ENCODE measurements at places on chromosomes 4 and X.

DNA sequence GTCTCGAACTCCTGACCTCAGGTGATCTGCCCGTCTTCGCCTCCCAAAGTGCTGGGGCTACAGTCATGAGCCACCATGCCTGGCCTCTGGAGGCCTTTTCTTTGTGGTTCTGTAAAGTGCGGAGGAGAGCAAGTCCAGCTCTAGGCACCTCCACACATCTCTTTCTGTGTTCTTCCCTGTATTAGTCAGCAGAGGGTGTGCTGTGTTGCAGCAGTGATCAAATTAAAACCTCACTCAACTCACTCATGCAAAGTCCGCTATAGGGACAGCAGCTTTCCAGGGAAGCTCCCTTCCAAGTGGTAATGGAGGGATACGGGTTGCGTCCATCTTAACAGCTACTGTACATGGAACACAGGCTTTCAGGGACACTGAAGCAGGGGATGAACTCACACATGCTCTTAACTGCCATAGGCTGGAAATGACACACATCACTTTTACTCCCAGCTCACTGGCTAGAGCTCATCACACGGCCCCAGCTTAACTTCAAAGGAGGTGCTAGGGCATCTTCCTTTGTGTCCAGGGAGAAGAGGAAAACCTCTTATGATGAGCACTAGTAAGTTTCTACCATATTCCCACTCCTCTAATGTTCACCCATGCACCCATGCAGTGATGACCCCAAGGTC lies 36.0 kb upstream of the CCNG2 start:
- no peak for DNase-seq

GRCh38 chr4:156765277-156765676 lies 206.3 kb downstream of the PDGFC start:
- no peak for DNase-seq

DNA sequence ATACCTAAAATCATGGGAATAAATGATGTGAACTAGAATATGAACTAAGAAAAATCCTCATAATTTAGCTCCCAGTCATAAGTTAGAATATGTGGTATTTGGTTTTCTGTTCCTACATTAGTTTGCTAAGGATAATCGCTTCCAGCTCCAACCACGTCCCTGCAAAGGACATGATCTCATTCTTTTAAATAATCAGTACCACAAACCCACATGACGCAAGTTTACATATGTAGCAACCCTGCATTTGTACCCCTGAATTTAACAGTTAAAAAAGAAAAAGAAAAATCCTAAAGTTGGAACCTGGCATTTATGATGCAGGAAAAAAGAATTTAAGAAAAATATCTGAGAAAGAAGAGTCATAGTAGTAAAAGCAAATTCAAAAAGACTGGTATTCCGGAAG lies 13.3 kb downstream of the UBA6 start:
- no peak for DNase-seq

DNA sequence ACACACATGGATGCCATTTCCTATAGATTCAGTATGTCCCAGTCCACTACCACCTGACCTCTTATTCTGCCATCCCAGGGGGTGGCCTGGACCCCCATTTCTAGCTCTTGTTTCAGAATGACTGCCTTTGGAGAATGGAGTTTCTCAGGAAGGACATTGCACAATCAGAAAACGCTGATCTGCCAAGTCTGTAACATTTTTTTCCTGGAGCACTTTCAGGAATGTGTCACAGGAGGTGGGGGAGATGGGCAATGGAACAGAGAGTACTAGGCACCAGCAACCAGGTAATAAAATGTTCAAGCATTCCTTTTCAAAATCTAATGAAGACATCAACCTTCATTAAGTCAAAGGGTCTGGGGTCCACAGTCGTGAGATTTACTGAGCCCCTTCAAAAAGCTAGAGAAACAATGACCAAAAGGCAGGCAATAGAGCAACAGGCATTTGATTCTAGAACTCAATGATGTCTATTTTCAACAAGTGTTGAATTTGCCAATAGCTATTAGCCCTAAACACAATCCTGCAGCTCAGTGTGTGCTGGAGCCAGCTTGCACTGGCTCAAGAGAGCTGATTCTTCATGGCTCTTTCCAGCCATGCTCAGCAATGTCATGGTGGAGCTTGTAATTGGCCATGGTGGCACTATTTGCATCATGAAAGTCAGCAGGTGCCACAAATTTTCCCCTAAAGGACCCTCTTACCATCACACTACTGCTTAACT lies 87.1 kb downstream of the KDR start:
- no peak for DNase-seq

GRCh38 chrX:43224496-43224895 lies 431.6 kb upstream of the MAOA start:
- DNase-seq = no peak

GRCh38 chrX:154072192-154072591 lies 25.3 kb downstream of the MECP2 start:
- DNase-seq = no peak

- DNase-seq = no peak
Observed at GRCh38 chrX:25083661-25084060, 67.9 kb upstream of the ARX start.

DNA sequence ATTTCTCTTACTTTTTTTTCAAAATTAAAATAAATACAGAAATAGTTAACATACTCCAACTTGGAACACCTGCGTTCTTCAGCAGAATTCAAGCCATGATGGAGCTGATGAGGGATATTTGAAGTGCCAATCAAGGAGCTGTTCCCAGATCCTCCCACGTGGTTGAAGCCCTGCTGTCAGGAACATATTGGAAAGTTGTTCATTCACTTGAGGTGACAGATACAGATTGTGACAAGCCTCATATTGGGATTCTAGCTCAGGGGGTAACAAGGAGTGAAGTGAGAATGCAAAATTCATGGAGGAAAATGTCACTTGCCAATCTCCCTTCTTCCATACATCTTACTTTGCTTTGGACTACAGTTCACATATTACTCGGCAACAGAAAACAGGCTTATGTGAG lies 2670.8 kb downstream of the PCDH7 start:
- DNase-seq = no peak

- DNase-seq = no peak
Observed at GRCh38 chrX:153460826-153461225, 9.6 kb downstream of the HAUS7 start.

DNA sequence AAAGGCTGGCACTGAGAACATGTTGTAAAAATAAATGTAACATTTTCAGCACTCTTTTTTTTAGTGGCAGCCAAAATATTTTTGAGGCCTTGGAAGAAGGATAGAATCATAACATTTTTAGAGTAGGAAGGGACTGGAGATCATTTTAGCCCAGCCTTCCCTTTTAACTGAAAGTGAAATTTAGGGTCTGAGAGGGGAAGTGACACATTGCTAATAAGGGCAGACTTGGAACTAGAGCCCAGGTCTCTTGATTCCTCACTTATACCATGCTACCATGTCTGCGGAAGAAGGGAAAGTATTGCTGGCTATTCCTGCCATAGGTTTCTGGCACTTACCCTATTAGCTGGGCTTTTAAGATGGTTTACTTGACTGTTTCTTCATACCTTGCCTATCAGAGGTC lies 4.8 kb downstream of the WDR44 start:
- no peak for DNase-seq

- DNase-seq = no peak
Observed at GRCh38 chr4:182494103-182494502, 250.9 kb downstream of the TENM3 start.

GRCh38 chrX:352181-352580 lies 33.6 kb upstream of the GTPBP6 start:
- no peak for DNase-seq

DNA sequence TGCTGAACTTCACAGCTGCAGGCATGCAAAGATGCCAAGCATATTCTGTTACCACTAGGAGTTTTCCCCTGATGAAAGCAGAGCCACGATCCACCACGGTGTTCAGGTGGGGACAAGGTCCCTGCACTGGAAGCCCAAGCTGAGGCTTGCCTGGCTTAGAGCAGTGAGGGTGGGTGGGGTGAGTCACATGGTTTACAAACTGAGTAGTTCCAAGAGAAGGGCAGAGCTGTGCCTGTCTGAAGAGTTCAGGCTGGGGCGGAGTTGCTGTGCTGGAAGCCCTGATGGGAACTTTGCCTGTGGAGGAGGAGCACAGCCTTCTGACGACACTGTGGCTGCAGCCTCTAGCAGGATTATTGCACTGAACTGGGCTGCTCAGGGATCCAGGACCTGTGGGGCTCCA lies 45.5 kb downstream of the FAM9B start:
- no peak for DNase-seq

- DNase-seq = no peak
Observed at GRCh38 chr4:38692421-38692820, 28.4 kb downstream of the KLF3 start.

- no peak for DNase-seq
Observed at GRCh38 chr4:84145176-84145575, 353.9 kb downstream of the NKX6-1 start.

DNA sequence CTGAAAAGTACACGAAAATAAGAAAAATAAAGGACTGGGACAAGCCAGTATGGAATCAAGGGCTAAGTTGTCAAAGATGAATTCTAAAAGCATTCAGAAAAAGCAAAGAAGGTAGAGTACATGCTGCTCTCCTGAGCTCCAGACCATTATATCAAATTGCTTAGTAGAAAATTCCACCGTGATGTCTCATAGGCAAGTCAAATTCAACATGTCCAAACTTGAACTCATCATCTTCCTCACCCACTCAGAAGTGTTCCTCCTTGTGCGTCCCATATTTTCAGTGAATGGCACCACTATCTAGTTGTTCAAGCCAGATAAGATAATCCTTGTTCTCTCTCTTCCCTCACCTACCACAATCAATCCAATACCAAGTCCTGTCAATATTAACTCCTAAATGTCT lies 37.5 kb upstream of the IL13RA2 start:
- DNase-seq = no peak

DNA sequence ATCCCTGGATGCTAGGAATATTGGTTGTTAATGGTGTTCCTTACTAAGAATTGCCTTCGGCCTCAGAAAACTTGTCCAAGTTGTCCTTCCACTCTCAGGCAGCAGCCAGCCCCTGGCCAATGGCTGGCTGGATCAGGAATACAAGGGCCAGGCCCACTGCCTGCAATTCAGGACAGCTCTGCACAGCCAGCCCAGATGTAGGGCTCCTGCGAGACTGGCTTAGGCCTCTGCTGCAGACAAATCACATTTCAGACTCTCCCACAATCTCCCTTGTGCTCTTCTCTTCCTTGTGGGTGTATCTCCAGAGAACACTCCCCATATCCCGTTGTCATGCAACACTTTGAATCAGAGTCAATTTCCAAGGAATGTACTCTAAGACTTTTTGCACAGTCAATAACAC lies 747.6 kb upstream of the FTHL17 start:
- no peak for DNase-seq

- no peak for DNase-seq
Observed at GRCh38 chr4:15805583-15806517, 27.7 kb downstream of the CD38 start.

DNA sequence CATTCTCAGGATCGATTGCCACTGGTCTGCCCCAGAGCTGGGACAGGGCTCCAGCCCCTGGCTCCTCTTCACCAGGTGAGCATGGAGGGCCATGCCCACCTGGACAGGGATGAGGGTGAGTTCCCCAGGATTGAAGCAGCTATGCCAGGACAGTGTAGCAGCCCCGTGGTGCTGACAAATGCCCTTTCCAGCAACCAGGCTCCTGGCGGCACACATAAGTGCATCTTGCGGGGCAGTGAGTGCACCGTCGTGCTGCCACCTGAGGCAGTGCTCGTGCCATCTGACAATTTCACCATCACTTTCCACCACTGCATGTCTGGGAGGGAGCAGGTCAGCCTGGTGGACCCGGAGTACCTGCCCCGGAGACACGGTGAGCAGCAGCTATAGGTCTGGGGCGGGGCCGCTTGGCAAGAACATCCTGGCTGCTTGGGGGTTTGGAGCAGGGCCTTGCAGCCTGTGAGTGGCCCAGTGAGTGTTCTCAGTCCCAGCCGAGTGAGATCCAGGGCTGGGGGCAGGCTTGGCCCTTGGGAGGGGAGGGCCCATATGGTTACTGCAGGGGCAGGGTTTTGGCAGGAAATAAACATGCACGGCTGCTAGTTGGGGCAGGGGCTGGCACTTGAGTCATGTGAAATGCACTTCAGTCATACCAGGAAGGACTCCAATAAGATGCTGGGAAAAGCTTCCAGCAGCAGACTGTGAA lies 6.1 kb downstream of the IL9R start:
- DNase-seq = no peak

GRCh38 chrX:103439161-103439560 lies 62.8 kb downstream of the BEX3 start:
- DNase-seq = no peak

DNA sequence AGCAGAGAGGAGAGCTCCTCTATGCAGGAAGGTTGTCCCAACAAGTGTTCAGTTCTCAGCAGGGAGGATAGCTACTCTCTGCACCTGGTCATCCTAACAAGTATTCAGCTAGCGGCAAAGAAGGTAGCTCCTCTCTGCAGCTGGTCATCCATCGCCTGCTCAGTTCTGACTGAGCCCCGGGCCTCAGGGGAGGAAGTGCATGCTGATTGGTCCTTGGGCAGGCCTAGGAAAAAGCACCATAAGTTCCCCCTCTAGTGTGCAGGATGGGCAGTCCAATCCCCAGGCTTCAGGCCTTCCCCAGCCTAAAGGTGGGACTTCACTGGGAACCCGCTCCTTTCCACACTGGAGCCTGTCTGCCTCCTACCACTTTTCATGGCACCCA lies 4.4 kb upstream of the FBXW7 start:
- DNase-seq = no peak

DNA sequence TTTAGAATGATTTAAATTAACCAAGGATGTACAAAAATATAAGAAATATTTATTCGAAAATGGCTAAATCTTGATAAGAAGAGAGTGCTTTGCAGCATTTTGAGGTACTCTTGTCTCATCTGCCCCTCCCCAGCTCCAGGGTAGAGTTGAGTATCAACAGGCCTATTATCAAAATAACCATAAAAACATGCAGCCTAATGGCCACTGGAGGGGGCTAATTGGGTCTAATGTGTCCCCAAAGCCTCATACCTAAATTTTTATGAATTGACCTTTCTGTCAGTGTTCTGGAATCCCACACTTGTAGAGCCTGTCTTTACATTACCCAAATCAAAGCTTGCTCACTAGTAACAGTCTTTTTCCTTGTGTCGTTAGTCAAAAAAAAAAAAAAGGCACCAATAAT lies 544.9 kb upstream of the CPXCR1 start:
- no peak for DNase-seq

DNA sequence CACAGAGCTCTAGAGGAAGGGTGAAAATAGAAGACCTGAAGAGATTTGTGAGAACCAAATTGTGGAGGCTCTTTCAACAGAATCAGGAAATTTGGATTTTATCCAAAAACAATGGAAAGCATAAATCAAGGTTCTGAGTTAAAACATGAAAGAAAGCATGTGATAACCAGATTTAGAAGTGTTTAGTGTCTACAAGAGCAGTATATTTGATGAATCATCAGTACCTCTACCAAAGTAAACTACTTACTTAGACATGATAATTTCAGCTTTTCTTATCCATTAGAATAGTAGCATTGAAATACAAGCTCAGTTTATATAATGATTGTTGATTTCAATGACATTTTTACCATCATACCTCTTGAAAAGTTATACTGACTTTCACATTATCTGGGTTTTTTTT lies 25.9 kb upstream of the INTU start:
- no peak for DNase-seq

All from activated CD8-positive, alpha-beta memory T cell treated with anti-CD3 and anti-CD28 coated beads for 1 hour (primary cell).